ENCODE measurements at places on chromosomes 11 and 22. TPM values are rescaled to one million over a fixed set of nuclear protein-coding genes. Genes with fewer than 3 reads are reported as not detected.

The NOX4 gene
- 11.8 TPM for total RNA-seq

The ANO3 gene
- total RNA-seq: 4.1 TPM

The MMP12 gene
- total RNA-seq: not detected

The SAA1 gene
- not detected for total RNA-seq

The IL18BP gene
- 1.6 TPM for total RNA-seq

The FKBP2 gene
- total RNA-seq: 26.1 TPM

The POU2AF2 gene
- total RNA-seq: not detected
